ENCODE measurements at places on chromosomes 5 and 9.

DNA sequence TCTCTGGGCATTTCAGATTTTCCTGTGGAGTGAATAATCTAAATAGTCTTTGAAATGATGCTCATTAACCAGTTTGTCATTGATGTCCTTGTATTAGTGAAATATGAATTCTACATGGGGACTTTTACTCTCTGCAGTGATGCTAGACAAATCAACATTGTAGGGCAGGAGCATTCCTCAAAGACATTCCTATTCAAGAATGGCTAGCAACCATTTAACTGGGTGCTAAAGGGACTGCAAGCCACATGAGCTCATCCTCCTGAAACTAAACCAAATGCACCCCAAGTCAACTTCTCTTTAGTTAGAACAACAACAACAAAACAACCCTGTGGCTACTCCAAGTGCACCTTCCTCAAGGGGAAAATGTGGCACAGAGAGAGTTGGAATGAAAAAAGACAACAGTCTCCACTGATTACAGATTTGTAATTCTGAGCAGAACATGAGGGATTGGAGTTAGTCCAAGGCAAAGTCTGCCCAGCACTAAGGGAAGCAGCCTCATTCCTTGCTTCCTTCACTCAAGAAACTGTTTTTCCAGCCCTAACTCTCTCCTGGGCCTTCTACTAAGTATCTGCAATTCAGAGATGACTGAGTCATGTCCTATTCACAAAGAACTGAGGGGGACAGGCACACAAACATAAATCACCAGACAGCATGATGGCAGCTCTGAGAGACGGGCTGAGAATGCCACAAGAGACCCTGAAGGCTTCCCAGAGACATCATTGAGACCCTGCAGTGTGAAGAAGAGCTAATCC is 82.0 kb upstream of the WWC1 start:
- DNase-seq = no peak

- no peak for DNase-seq
Observed at GRCh38 chr5:155826611-155827507, 500.1 kb upstream of the SGCD start.

DNA sequence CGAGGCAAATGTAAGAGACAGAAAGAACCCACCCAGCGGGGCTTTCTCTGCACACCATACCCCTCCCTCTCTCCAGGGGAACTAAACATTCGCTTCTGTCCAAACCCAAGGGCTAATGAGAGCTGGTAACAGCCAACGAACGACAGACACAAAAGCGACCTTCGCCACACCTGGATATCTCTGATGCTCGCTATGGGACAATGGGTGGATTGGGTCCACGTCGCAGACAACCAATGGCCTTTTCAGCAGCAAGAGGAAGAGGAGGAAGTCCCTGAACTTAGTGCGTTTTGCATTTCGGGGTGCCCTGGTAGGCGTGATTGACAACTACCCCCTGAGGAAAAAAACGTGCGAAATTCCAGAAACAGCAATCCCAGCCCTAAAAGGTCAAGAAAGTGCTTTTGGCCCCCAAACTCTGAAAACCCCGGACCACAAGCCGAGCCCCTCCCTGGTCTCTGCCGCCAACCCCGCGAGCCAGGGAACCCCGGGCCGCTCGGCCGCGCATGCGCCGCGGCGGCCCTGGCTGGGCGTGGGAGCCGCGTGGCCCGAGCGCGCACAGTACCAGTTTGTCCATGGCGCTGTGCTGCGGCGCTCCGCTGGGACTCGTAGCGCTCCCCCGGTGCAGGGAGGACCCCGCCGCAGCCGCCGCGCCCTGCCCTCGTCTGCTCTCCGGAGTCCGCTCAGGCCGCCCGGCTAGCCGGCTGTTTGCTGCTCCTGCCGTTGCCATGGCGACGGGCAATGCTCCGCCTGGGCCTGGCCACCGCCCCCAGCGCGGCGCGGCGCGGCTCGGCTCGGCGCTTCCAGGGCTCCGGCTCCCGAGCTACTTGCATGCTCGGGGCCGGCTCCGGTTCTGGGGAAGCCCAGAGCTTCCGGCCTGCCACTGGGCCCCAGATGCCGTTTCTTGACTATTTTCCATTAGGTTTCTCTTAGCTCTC is 66.9 kb upstream of the DNAH5 start:
- DNase-seq = peak; percentile 81

- no peak for DNase-seq
Observed at GRCh38 chr9:116100711-116101121, 52.9 kb upstream of the PAPPA start.

GRCh38 chr5:112682621-112683061 is 55.0 kb upstream of the APC start:
- DNase-seq = no peak

GRCh38 chr9:77892171-77892570 is 139.4 kb downstream of the GNAQ start:
- no peak for DNase-seq

DNA sequence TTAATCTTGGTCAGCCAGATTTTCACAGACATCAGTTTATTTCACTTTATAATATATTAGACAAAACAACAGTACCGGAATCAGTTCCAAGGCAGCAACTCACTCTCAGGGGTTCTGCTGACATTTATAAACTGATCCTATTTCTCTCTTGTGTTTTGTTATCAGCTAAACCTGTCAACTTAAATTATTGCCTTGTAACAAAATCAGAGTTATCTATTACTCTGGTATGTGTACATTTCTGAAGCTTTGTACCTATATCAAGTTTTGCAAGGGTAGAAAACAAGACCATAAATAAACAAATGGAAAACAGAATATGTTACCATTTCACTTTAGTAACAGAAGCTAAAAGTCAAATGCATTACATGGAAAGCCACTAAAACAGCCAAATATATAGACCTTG is 122.1 kb downstream of the SIL1 start:
- DNase-seq = no peak

- no peak for DNase-seq
Observed at GRCh38 chr5:89105836-89106235, 222.9 kb upstream of the MEF2C start.

DNA sequence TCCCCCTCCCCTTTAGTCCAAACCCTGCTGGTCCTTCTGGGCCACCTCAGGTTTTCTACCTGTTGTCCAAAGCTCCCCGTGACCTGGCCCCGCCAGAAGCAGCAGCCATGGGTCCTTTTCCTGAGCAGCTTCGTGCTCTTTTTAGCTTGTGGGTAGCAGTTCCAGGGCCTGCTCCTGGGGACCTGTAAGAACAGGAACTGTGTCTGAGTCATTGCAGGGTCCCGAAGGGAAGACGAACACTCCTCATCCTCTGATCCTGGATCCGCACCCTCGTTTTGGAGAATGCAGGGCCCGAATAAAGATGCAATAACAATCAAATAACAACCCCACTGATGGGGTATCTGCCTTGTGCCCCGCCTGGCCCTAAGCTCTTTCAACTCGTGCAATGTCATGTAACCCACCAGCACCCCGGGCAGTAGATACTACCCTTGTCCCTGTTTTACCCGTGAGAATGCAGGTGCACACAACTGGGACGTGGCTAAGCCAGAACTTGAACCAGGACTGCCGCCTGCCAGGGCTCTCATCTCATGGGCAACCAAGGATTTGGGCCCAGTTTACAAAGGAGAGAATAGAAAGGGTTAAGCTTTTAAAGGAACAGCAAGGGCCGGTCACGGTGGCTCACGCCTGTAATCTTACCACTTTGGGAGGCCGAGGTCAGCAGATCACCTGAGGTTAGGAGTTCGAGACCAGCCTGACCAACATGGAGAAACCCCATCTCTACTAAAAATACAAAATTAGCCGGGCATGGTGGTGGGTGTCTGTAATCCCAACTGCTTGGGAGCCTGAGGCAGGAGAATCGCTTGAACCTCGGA is 33.2 kb downstream of the NEK6 start:
- DNase-seq = no peak

GRCh38 chr9:131179561-131180219 is 54.3 kb downstream of the NUP214 start:
- no peak for DNase-seq

DNA sequence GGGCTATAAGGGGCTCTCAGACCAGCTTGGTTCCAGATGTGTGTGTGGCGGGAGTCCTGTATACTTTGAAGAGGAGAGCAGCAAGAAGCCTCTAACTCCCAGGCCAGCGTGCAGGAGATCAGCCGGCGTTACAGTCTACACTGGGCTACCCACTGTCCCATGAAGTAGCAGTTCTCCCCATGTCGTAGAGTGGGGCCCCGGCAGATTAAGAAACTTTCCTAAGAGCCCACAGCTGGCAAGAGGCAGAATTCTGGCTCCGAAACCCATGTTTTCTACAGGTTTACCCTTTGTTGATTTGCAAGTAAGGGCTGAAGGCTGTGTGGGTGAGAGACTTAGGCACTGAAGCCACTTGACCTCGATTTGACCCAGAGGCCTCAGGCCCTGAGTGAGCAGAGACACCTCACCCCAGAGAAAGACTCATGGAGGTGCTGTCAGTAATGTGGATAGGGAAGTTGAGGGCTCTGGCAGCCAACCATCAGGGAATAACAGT is 881 bp upstream of the B4GALT1 start:
- no peak for DNase-seq

DNA sequence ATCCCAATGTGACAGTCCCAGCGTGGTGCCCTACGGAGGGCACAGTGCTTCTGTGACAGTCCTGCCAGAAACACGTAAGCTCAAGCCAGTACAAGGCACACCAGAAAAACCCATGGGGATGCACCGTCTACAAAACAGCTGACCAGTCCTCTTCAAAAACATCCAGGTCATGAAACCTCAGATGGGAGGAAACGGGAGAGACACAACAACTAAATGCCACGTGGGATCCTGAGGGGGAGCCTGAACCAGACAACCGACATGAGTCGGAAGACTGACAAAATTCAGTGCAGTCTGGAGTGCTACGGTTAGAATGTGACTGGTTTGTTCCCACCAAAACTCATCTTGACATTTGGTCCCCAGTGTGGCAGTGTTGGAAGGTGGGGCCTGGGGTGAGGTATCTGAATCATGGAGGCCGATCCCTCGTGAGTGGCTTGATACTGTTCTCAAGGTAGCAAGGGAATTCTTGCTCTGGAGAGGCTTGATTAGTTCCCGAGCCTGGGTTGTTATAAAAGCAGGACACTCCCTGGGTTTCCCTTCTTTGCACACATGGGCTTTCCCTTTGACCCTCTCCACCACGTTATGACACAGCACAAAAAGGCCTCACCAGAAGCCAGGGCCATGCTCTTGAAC is 55.4 kb downstream of the ADAMTS2 start:
- DNase-seq = no peak

DNA sequence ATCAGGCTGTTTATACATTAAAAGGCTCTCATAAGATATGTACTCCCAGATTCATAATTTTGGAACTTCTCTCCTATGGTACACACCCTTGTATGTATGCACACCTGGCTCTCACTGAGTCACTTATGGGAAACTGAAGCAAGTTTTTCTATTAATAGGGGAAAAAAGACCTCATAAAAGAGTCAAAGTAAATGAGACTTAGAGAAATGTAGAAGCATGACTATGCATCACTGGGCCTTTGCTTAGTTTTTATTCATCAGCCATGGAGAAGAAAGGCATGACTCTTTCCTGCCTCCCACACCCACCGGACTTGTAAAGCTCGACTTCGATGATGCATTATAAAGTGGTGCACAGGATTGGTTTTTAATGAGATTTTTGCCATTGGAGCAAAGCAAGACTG is 28.2 kb downstream of the MTAP start:
- DNase-seq = no peak

- DNase-seq = no peak
Observed at GRCh38 chr9:78004478-78005229, 27.0 kb downstream of the GNAQ start.

GRCh38 chr5:10017786-10018185 is 231.9 kb downstream of the ATPSCKMT start:
- DNase-seq = no peak

GRCh38 chr5:145247745-145248040 is 587.4 kb downstream of the PRELID2 start:
- DNase-seq = no peak

GRCh38 chr5:14702238-14702839 is 37.8 kb downstream of the OTULIN start:
- DNase-seq = no peak

DNA sequence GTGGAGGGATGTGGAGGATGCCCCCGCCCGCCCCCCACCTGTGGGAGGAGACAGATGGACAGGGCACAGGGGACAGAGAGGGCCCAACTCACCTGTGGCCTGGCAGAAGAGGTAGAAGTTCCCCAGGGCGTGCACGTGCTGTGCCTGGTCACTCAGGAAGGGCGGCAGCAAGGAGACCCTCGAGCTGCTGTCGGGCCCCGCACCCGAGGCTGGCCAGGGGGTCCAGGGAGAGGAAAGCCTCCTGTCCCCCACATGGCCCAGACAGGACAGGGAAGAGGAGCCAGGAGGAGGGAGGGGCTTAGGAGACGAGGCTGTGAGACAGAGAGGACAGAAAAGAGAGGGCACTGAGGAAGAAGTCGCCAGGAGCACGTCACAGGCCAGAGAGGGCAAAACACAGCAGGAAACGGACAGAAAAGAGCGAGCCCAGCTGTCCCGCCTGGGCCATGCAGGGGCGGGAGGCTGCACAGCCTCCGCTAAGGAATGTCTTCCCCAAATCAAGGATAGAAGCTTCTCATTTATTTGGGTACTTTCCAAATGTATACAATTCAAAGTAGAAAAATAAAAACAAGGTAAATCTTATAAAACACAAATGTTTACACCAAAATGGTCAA is 58.5 kb downstream of the SECISBP2 start:
- DNase-seq = no peak

DNA sequence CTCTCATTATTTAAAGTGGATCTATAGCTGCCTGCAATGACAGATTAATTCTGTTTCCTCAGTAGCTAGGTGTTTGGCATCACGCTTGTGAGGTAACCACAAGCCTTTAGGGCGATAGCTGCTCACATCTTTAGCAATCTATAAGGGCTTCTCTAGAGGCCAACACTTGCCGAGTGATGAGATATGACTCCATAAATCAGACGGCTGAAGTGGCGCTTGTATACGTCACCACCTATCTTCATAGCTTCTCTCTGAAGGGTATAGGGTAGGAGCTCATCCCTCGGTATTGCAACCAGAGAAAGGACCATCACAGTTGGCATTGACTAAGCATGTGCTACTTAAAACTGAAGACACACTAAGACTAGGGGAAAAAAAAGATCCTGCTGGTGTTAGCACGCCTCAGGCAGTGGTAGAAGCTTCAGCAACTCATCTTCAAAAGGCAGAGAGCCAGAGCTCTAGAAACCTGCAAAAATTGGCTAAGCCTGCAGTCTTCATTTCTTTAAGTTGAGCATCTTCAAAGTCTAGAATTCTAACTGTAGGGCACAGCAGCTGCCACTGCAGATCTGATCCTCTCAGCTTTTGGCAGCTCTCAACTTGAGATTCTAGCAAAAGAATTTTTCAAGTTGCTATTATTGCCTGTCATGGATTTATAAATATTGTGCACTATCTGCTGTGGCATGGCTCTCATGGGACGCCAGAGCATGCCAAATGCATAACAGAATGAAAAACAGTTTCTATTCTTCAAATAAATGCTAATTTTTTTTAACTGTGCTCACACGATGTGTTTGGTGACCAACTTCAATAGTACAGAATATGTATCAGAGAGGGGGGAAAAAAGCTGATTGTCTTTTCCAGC is 37.5 kb downstream of the PSMB7 start:
- no peak for DNase-seq

DNA sequence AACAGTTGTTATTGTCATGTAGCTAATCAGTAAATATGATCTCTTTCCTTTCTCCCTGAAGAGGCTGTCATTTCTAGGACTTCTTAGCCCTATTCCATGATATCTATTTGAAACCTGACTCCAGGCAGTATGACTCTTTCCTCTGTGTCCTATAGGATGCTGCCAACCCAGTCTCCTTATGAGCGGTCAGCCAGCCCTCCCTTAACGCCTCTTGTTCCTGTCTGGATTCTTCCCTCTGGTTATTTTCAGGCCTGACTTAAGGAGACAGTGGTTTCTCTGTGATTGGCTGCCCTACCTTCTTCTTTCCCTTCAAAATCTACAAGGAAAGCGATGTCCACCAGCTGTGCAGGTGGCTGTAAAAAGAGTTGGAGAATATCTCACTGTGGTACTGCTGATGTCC is 19.4 kb upstream of the C5orf63 start:
- DNase-seq = no peak
